Inflammatory macrophage (primary cell): ENCODE measurements at places on chromosomes 1 and 21.
A peak's percentile ranks its signal among the peaks of the same experiment; 100 is the strongest.

DNA sequence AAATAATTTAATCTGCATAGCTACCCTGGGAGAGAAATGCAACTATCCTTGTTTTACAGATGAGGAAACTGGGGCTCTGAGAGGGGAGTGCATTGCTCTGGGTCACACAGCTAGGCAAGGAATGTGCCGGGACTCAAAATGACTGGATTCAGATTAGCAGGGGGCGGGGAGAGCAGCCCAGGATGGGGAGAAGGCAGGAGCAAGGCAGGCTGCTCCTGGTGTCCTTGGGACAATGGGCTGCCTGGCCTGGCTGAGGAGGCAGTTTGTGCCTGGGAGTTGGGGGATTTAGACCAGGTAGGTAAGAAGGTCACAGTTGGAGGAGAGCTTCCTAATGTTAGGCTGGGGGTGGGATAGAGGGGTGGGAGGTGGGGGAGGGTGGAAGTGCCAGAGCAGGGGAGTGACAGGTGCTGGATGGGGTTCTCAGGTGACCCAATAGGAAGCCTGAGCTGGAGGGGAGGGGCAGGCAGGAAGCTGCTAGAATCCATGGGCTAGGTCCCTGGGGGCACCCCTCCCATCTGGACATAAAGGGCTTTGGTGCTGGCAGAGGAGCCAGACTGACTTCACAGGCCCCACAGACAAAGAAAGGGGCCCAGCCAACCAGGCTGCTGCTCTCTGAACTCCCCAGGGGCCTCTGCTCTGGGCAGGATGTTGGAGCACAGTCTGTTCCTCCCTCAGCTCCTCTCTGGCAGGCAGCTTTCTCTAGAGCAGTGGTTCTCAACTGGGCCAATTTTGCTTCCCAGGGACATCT lies 29.0 kb downstream of the TRIM62 start:
- no peak for DNase-seq

- DNase-seq, result no peak
These were observed 63.7 kb downstream of the SCCPDH start for GRCh38 chr1:246787781-246788513.

DNA sequence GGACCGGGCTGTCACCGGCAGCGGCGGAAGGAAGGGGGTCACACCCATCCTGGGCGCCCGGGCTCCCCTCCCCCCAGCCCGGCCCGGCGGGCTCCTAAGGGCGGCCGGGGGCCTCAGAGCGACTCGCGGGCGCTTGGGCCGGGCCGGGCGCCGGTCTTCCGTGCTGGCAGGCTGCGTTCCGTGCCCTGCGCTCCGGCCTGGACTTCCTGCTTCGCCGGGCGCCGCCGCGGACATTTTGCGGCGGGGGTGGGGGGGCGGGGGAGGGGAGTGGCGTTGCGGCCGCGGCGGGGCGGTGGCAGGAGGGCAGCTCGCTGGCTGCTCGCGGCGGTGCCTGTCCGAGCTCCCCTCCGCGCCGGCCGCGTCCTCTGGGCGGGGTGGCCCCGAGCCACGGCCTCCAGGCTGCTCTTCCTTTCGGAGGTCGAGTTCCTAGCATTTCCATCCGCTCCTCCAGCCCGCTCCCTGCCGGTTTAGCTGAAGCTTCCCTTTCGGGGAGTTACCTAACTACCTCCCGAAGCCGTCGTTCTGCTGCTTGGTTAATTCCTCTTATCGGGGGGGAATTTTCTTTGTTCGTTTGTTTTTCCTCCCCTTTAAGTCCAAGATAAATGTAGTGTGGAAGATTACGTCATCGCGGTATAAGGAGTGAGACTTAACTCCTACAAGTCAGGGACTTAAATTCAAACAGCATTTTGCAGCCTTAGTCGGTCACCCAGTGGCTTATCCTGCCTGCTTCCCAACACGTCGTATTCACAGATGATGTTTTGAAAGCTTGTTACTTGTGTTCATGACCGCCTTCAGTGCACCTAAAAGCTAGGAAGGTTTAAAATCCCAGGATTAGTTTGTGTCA lies 730 bp downstream of the CDC42 start:
- DNase-seq, result peak; percentile 72

DNA sequence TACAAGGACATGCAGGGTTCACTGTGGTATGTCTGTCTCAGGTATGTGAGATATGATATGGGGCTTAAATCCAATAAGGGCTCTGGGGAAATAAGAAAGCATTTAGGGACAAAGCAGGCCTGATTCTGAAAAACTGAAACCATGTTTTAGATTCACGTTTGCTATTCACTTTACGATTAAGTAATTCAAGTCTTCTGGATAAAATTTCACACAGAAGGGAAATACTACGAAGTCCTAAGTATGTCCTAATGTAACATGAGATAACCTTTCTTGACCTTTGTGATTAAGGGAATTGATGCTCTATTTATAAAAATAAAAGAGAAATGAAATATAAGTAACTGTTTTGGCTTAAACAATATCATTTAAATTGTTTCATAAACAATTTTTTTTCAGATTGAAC lies 55.4 kb downstream of the HNRNPR start:
- DNase-seq, result no peak

- no peak for DNase-seq
These were observed 36.0 kb upstream of the TENT5C start for GRCh38 chr1:117569856-117570255.

DNA sequence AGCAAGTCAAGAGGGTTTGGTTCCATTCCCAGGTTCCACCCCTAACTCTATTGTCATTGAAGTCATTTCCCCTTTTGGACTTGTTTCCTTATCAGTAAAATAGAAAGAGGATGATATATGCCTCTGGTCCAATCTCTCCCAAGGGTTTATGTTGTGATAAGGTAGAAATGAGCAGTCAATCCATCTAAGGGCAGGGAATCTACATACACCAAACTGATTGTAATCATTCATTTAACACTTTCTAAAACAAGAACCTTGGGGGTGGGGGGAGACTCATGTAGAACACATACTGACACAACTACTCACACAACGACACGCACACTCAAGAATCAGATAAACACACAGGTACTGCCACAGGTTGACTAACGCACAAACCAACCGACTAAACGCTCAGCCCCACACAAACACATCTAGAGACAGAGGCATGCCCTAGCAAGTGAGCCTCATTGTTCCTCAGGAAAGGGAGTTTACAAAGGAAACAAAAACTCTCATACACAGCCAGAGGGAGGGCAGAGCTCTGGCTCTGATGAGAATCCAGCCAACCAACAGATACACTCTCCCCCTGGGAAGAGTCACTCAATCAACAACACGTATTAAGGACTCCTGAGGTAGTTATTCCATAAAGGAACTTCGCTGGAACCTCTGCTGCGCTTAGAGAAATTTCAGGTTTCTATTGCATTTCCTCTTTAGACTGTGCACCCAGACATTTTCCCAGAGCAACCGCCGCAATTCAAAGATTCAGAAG lies 1.0 kb downstream of the F11R start:
- peak; percentile 29 for DNase-seq

DNA sequence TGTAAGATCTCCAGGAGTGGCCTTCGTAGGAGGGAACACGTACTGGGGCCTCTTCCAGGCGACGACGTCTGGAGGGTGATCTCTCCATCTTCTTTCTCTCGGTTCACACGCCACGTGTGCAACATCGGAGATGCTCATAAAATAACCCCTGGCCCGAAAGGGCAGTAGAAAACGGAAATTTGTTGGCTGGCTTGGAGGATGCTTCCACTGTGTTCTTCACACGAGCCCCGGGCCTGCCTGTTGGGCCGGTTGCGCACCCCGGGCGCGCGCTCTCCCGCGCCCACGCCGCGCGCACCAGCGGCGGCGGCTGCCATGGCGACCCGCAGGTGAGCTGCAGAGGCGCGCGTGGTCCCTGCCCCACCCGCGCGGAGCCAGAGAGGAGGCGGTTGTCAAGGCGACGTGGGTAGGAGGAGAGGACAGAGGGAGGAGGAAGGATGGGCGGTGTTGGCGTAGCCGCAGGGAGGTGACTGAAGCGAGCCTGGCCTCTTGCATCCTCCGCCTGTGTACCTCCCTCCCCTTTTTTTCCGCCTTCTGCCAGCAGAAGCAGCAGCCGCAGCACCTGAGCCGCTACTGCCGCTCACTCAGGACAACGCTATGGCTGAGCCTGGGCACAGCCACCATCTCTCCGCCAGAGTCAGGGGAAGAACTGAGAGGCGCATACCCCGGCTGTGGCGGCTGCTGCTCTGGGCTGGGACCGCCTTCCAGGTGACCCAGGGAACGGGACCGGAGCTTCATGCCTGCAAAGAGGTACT lies at the start of gene ELAPOR1:
TSS of gene ELAPOR1 (plus strand) at position 526 of the 752 bp plus-strand sequence. CDS start at position 595, 69 bp downstream.
- DNase-seq, result no peak

GRCh38 chr1:31764312-31765040 lies at the start of gene ADGRB2:
Gene ADGRB2 (minus strand): TSS chr1:31764340. CDS start chr1:31757221, 7,119 bp downstream.
- DNase-seq, result no peak

DNA sequence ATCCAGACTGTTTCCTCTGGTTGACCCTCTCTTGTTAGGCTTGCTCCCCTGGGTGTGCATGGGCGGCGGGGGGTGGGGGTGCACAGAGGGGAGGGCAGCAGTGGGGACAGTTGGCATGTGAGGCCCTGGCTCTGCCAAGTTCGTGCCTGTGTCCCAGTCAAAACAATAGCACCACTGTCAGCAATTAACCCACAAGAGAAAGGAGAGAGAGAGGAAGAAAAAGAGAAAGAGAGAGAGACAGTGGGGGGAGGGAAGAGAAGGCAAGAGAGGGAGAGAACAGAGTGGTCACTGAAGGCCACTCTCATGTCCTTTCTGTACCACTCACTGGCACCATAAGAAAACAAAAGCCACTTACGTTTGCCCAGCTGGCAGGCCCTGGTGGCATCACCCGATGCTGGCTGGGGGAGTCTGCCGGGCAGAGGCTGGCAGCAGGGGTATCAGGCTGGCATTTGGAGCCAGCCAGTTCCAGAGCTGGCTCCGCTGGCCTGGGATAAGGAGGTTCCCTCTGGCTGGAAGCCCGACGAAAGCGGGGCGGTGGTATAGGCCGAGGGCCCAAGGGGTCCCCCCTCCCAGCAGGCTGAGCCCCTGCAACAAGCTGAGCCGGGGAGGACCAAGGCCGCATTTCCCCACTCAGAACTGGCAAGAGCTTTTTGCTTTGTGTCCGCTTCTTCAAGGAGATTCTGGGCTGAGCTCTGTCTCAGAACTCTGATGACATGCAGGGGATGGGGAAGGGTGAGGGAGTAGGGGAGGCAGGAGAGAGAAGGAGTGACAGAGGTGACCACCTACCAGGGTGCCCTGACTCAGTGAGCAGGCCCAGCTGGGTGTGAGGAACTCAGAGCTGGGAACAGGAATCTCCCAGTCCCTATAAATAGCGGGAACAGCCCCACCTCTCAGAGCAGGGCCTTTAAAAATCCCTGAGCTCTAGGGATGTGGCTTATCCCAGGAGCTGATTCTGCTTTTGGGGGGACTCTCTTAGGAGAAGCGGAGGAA lies 27.9 kb downstream of the PIK3C2B start:
- DNase-seq, result no peak

GRCh38 chr1:180181048-180181447 lies 26.4 kb downstream of the QSOX1 start:
- peak; percentile 35 for DNase-seq
